HCEC 1CT (cell line): ENCODE measurements at places on chromosomes 3 and 15.

- DNase-seq = no peak
These were observed 28.6 kb upstream of the VPS8 start for GRCh38 chr3:184783319-184783718.

DNA sequence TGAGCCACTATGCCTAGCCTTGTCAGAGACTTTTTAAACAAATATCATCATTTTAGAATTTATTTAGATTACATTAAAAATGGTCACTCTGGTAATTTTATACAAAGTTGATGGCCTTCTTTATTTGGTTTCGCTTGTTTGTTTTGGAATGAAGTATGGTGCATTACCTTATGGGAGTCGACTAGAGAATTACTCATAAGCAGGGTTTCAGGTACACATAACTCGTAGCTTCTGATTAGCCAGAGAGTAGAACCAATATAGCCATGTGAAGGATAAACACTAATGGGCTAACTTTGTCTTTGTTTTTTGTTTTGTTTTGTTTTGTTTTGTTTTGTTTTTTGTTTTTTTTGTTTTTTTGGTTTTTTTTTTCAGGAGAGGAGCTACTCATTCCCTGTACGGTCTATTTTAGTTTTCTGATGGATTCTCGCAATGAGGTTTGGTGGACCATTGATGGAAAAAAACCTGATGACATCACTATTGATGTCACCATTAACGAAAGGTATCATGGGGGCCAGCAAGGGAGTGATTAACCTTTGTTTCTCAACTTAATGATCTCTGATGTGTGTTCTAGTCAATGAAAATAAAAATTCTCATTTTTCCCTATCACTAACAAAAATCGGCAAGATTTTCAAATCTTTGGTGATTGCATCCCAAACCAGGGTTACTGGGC lies 113.2 kb downstream of the IL1RAP start:
- DNase-seq = no peak

DNA sequence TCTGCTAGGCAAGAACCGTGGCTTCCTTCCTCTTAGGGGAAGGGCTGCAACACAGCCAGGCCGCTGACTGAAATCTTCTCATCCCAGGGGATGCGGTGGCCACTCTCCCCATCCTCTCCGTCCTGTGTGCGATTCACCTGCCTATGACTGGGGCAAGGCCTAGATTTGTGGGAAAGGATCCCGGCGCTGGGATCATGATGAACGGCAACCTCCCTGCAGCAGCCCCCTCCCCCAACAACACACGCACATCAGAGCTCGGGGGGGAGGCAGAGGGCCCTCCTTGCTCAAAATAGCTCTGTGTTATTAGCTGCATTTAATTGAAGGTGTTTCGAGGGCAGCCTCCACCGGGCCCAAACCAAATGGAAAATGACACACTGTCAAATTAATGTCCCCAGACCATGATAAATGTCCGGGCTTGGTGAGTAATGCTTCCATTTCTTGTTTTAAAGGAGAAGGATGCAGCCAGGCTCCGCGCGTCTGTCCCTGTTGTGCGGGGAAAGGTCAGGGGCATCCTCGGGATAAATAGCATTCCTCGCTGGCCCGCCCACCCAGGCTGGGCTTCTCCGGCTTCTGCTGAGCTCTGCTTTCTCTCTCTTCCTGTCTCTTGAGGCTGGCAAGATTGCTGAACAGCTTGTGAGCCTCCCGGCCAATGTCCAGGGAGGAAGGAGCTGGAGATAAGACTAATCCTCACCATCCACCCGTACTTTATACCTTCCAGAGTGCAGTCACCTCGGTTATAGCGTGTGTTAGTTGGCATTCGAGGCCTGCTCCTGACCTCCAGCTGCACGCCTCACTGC lies 56.4 kb upstream of the TLE3 start:
- no peak for DNase-seq

DNA sequence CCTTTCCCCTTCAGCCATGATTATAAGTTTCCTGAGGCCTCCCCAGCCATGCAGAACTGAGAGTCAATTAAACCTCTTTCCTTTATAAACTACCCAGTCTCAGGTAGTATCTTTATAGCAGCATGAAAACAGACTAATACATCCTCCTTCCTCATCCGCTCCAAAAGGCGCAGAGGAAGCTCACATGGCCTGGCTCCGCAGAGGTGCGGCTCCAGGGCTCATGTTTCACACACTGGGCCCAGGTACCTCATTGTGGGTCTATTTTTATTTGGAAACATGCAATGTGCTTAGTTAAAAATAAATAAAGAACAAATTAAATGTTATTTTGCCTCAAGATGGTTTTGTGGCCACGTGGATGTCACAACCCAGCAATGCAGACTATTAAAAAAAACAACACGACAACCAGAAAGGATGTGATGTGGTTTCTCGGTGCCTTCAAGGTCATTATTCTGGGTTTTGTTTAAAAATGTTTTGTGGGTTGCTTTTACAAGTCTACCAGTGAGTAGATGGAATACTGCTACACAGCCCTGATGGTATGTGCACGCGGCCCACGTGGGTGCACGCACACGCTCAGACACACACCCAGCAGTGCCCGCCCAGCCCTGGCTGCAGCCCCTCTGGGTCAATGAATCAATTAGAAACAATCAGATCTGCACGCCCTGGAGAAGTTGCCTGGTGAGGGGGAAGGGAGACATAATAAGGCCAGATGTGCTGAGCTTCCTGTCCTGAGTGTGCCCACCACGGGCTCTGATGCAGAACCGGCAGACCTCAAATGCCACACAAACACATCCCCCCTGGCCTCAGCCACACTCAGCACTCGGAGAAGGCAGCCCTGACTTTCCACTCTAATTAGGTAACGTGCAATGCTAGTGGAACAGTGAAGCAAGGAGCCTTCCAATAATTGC lies 140.1 kb downstream of the ADAMTS17 start:
- DNase-seq = no peak

- no peak for DNase-seq
These were observed 41.7 kb upstream of the CAPN7 start for GRCh38 chr3:15164340-15164739.

DNA sequence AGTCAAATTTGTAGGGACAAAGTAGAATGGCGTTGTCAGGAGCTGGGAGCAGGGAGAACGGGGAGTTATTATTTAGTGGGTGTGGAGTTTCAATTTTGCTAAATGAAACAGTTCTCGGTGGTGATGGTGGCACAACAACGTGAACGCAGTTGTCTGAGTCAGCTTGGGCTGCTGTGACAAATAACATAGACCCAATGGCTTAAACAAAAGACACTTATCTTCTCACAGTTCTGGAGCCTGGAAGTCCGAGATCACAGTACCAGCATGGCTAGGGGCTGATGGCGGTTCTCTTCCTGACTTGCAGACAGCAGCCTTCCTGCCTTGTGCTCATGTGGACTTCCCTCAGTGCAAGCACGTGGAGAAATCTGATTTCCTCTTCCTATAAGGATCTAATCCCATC lies 90.2 kb downstream of the CHSY1 start:
- no peak for DNase-seq

DNA sequence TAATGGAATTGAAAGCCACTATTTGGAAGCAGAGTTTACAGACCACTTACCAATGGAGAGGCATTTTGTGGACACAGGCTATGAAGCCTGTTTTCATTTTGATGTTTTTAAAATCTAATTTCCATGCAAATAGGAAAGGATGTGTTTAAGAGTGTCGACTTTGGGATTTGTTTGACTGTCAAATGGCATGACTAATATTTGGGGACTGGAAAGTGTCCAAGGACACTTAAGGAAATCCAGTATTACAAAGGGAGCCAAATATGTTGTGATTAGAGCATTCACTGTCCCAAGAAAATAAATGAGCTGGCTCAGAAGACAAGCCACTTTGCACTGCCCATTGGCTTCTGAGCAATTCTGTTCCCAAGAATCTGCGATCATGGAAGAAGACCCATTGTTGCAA lies 34.0 kb upstream of the SLC6A11 start:
- no peak for DNase-seq
